ENCODE measurements at places on chromosomes 1 and 21.

DNA sequence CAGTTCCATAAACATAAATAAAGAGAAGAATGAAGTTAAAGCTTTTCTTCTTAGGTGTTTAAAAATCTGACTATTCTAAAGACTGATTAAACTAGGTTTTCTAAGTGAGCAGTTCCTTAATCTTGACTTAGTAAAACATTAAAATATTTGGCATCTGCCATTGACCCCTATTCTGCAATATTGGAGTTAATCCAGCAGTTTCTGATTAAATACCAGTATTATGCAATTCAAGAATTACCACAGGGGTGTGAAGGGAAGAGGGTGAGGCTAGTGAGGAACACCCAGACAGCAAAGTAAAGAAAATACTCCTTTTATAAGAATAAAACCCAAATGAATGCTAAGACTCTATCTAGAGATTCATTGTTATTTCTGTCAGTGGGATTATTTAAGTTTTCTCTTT is 40.9 kb downstream of the CLIC4 start:
- no peak for DNase-seq

DNA sequence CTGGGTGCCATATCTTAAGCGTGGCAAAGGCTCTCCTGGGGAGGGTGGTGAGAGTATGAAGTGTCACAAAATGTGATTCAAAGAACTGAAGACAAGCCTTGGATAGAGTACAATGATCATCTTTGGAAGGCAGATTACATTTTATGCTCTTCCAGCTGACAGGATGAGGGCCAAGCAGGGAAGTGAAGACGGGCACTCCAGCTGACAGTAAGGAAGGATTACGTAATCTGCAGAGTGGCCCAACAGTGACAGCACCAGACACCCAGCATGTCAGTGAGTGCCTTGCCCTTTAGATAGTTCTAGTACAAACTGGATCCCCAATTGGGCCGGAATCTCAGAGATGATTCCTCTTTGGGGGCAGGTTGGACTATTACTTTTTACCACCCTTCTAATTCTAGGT is 52.7 kb downstream of the UBE2T start:
- DNase-seq: no peak

GRCh38 chr1:190658907-190659306 is 181.2 kb upstream of the BRINP3 start:
- no peak for DNase-seq

- no peak for DNase-seq
Measured at GRCh38 chr1:106458866-106459265, 597.6 kb upstream of the PRMT6 start.

DNA sequence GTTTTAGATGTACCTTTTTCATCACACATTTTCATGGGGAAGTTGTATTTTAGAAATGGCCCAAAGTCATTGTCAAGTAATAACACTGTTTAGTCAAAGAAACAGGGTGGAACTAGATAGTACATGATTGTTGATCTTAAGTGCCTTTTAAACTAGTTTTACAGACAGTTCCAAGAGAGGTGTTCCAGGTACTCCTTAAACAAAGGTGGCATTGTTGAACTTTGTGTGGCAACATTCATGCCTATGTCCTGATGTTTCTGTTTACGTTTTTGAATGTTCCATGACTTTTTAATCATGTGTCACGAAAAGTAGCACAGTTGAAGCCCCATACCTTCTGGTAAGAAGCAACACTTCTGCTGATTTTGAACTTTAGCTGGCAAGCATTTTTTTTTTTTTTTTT is 9.1 kb upstream of the SH3D21 start:
- no peak for DNase-seq

GRCh38 chr1:245650441-245650960 is 495.7 kb downstream of the KIF26B start:
- no peak for DNase-seq

DNA sequence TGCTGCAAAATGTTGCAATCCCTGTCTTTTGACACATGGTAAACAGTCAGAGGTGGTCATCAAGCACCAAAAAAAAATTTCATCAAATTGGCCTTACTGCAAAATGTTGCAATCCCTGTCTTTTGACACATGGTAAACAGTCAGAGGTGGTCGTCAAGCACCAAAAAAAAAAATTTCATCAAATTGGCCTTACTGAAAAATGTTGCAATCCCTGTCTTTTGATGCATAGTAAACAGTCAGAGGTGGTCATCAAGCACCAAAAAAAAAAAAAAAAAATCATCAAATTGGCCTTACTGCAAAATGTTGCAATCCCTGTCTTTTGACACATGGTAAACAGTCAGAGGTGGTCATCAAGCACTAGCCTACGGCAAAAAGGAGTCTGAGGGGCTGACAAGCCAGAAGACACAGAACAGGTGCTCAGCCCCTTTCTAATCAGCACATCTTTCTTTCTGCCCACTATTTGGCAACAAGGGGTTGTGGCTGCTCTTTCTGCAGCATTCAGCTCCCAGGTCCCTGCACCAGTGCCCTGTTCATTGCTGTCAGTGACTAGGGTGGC is 223.8 kb downstream of the KCNH1 start:
- DNase-seq: no peak

DNA sequence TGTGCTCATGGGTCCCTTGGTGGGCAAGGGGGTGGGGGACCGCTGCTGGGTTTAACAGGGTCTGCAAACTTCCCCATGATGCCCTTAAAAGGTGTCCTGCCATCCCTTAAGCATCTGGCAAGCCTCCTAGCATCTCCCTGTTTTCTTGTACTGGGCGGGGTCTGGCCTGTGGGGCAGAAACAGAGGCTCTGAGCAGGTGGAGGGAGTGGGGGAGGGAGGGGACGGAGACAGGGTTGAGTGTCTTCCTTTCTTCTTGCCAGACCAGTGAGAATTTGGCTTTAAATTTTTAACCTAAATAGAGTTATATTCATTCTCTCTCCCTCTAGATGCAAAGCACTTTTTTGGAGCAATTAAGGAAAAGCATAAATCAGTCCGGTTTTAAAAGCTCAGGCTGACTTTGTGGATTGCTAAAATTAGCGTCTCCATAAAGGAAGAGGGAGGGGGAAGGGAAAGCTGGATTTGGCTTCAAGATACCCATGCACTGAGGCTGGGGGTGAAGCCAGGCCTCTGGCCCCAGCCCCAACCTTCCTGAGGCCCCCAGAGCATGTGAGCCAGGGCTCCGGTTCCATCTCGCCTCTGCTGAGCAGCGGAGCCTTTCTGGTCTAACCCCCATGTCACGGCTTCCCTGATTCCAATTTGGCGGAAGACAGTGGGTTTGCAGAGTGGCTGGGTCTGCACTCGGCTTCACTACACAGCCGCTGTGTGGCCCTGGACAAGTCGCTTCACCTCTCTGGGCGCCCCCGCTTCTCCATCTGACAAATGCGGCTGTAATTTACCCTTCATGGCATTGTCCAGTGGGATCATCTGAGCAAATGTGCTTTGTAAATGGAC is 25.3 kb downstream of the IGSF21 start:
- no peak for DNase-seq

- no peak for DNase-seq
Measured at GRCh38 chr1:3405491-3405890, 49.0 kb upstream of the ARHGEF16 start.

DNA sequence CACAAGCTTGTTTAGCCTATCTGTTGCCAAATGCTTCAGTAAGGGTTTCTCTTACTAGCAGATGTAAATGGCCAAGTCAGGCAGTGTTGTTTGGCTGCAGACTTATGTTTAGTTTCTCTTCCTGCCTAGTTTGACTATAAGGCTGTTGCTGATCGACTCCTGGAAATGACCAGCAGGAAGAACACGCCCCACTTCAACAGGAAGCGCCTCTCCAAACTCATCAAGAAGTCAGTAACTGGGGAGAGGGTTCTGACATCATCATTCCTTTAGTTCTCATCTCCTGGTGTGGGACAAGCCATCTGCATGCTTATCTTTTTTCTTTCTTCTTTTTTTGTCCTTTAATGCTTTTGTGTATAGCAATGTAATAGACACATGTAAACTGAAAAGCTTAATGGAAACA is 25.1 kb downstream of the RRP1B start:
- no peak for DNase-seq

DNA sequence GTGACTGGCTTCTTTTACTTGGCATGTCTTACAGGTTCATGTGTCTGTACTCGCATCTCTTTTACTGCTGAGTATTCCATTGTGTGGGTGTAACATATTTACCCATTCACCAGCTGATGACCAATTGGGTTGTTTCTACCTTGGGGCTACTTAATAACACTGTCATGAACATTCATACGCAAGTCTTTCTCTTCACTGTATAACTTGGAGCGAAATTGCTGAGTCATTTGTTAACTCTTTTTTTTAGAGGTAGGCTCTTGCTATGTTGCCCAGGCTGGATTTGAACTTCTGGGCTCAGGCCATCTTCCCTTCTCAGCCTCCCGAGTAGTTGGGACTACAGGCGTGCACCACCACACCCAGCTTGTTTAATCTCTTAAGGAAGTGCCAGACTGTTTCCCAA is 6.5 kb downstream of the PYCR2 start:
- DNase-seq: no peak

- no peak for DNase-seq
Measured at GRCh38 chr1:62210960-62211359, 16.3 kb downstream of the L1TD1 start.

- DNase-seq: no peak
Measured at GRCh38 chr1:14403961-14404645, 194.4 kb upstream of the KAZN start.

GRCh38 chr1:200739702-200740570 is 1.2 kb downstream of the CAMSAP2 start:
- DNase-seq: peak; percentile 20

GRCh38 chr21:28893687-28894086 is 99.0 kb downstream of the LTN1 start:
- DNase-seq: no peak

DNA sequence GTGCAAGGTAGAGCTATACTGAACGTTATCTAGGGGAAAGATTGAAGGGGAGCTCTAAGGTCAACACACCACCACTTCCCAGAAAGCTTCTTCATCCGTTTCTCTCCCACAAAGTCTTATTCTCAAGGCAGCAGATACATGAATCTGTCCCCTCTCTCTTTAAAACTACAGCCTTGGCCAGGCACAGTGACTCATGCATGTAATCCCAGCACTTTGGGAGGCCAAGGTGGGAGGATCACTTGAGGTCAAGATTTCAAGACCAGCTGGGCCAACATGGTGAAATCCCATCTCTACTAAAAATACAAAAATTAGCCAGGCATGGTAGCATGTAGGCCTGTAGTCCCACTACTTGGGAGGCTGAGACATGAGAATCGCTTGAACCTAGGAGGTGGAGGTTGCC is 8.1 kb downstream of the CYP4X1 start:
- DNase-seq: no peak

GRCh38 chr1:78145105-78145580 is 99.4 kb downstream of the GIPC2 start:
- peak; percentile 61 for DNase-seq

DNA sequence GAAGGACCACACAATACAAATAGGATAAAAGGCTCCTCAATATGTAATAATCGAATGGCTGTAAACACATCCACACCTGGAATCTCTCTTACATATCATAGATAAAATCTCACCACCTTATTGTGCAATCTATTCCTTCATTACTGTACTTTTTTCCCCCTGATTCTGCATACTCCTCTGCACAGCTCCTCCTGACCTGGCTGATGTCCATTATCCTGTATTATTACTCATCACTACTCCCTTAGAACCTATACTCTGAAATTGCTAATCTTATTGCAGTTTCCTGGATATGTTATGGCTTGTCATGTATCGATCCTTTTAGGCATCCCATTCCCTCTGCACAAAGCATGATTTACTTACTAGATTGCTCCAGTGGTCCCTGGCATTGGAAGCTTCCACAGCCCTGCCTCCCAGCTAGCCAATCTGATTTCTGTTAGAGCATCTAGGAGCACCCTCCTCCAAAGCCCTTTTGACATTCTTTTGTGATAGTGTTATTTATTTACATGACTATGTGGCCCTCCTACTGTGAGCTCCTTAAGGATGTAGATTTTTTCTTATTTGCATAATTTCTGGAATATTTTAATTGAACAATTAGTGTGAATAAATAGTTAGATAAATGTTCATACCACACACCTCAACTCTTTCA is 24.2 kb upstream of the PHGDH start:
- no peak for DNase-seq

DNA sequence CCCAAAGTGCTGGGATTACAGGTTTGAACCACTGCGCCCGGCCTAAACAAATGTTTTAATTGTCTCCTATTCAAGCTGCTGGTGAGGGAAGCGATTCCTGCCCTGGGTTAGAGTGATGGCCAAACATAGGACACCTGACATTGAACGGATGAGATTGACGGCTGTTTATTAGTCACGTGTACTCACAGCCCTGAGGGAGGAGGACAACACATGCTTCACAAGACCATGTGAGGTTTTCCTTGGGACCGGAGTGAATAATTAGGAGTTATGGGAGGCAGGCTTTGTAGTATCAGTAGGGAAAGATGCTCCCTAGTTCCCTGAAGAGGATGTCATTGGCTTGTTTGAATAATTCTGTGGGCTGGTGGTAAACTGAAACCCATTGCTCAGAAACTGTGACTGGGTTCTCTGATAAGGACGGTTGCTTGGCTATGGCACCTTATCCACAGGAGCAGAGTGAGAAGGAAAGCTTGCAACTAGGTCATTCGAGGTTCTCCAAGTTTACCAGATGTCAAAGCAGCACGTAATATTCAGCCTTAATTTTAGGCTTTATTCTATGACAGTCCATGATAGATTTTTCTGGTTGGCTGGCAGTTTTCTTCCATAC is 245.8 kb downstream of the PLA2G4A start:
- DNase-seq: no peak

- DNase-seq: no peak
Measured at GRCh38 chr21:17786071-17786850, 32.9 kb downstream of the C21orf91 start.

DNA sequence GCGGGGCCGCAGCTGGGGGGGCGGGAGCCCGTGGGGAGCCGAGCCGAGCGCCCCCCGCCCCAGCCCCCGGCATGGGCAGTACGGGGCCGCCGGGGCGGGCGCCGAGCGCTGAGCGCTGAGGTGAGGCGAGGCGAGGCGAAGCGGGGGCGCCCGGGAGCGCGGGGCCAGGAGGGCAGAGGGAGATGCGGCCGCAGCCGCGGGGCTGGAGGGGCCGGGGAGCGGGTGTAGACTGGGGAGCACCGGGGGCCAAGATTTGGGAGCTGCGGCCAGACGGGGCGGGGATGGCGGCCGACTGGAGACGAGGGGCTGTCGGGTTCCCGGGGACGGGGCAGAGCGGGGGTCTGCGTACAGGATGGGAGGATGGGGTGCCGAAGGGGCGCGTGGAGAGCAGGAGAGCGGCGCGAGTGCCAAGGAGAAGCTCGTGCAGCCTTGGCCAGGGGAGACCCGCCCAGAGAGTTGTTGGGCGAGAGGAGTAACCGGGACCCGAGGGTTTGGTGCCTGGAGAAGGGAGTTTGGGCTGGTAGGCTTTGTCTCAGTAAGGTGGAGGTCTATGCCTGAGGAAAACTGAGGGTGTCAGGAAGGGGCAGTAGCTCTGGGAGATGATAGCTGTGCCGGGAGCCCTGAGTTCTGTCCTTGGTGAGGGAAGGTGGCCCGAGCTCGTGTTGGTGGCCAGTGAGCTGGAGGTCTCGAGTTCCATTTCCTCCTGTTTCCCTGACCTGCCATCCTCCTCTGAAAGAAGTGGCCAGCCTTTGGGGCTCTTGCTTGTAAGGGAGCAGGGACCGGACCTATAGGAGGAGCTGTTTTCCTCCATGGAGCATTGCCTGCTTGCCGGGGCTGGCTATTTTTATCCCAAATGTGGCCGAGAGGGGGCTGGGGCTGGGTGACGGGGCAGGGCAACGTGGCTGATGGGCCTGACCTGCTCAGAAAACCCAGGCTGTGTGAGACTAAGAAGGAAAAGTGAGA is 539 bp downstream of the ATP8B2 start:
- peak; percentile 69 for DNase-seq
